NCI-H1092 (cell line): ENCODE measurements at places on chromosomes 3 and 15.

- no peak for DNase-seq
Measured at GRCh38 chr3:131349946-131350347, 31.6 kb upstream of the NUDT16 start.

DNA sequence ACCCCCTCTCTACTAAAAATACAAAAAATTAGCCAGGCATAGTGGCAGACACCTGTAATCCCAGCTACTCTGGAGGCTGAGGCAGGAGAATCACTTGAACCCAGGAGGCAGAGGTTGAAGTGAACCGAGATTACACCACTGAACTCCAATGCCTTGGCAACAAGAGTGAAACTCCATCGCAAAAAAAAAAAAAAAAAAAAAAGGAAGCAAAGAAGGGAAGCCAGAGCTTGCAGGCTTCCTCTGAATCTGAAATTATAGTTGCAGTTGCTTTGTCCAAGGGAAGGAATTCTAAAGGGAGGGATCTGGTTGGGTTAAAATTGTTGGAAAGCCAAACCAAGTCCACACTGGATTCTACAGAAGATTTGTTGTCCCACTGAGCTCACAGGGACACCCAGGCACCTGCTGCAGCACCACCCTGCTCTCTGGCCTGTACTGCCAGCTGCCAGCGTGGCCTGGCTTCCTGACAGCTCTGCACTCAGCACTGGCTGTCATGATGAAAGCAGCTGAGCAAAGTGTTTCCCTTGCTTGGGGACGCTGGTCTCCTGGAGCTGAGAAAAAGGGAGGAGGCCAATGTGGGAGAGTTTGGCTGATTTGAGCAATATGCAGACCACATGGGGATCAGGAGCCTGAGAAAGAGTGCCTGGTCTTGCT, 88.8 kb upstream of the HES1 start:
- DNase-seq: peak; percentile 83

GRCh38 chr15:25056484-25057425, 102.0 kb downstream of the SNRPN start:
- no peak for DNase-seq

DNA sequence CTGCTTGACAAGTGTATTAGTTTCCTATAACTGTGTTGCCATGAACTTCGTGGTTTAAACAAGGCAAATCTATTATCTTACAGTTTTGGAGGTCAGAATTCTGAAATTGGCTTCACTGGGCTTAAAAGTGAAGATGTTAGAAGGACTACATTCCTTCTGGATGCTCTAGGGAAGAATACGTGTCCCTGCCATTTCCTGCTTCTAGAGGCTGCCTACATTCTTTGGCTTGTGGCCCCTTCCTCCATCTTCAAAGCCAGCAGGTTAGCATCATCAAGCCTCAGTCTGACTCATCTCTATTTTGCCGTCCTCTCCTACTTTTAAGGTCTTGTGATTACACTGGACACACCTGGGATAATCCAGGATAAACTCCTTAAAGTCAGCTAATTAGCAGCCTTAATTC, 327.7 kb downstream of the SATB1 start:
- DNase-seq: no peak

- DNase-seq: no peak
Measured at GRCh38 chr3:70531063-70531657, 218.7 kb upstream of the MDFIC2 start.

GRCh38 chr15:56241374-56242105, 2.1 kb downstream of the RFX7 start:
- DNase-seq: no peak

DNA sequence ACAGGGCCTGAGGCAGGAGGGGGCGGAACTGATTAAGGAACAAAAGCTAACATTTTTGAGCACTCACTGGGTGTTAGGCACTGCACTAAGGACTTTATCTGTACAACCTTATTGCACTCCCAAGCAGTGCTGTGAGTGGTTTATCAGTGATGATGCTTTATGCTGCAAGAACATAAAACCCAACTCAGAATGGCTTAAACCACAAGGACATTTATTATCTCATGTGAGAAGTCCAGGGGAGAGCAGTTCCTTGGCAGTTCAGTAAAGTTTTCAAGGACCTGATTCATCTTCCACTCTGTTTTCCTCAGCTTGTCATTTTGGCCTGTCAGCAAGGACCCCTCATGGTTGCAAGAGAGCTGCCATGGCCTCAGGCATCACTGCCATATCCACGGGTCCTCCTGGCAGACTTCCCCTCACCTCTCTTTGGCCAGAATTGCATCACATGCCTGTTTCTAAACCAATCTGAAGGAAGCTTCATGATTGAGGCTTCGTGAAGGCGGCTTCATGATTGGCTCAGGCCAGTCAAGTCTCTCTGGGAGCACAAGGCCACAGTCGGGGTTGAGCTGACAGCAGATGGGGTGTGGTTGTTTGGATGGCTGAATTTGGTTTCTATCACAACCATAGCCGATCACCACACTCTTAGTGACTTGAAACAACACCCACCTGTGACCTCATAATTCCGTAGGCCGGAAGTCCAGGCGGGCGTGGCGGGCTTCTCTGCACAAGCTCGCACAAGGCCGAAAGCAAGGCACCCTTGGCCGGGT, 15.8 kb downstream of the EFCC1 start:
- no peak for DNase-seq

GRCh38 chr15:64001148-64001547, 45.1 kb downstream of the DAPK2 start:
- DNase-seq: no peak

DNA sequence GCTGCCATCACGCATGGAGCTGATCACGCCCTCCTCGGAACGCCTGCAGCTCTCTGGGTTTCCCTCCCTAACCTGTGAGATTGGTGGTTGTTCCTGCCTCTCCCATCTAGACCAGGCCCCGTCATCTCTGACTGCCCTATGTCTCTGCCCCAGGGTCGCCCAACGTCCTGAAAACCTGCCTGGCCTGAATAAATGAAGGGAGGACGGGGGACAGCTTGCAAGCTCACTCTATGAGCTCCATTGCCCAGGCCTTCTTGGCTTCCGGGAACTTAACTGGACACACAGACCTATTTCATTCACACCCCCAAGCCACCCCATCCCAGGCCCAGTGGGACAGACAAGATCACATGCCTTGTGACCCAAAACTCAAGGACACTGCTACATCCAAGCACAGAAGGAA, 274.2 kb downstream of the XXYLT1 start:
- DNase-seq: no peak

- no peak for DNase-seq
Measured at GRCh38 chr3:50673931-50674330, 796 bp upstream of the DOCK3 start.

DNA sequence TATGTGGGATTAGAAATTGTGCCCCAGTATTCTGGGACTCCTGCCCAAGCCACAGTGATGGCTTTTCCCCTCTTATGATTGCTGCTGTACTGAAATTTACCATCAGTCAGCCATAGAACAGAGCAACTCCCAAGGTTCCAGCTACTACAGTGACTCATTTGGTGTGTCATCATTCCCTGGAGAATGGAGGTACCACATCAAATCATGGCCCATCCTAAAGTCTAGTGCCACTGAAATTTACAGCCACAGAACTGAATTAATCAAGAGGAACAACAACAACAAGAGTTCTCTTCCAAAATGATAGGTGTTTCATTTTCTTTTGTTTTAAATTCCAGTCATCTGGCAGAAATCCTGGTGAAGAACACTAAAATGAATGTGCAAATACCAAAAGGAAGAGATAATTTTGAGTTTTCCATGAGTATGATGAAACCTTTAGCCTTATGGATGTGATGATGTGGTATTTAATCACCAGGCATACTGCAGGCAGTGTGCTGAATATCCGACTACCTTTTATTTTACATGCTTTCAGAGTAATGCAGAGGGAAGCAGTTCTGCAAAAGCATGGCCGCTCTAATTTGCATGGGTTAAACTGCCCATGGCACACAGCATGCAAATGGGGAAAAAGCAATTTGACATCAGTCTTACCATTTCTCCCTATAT, 75.6 kb upstream of the SLC2A2 start:
- DNase-seq: no peak

GRCh38 chr3:72953325-72953956, 43.2 kb upstream of the PPP4R2 start:
- DNase-seq: no peak

- DNase-seq: no peak
Measured at GRCh38 chr3:182533394-182533793, 259.9 kb upstream of the ATP11B start.

GRCh38 chr3:115823083-115823482, 199.8 kb downstream of the GAP43 start:
- no peak for DNase-seq

- DNase-seq: no peak
Measured at GRCh38 chr3:186280737-186281136, 81.3 kb downstream of the DGKG start.

GRCh38 chr15:22232675-22233074, 152.3 kb downstream of the OR4M2 start:
- DNase-seq: no peak

GRCh38 chr3:152380043-152380442, 111.3 kb downstream of the MBNL1 start:
- DNase-seq: no peak

DNA sequence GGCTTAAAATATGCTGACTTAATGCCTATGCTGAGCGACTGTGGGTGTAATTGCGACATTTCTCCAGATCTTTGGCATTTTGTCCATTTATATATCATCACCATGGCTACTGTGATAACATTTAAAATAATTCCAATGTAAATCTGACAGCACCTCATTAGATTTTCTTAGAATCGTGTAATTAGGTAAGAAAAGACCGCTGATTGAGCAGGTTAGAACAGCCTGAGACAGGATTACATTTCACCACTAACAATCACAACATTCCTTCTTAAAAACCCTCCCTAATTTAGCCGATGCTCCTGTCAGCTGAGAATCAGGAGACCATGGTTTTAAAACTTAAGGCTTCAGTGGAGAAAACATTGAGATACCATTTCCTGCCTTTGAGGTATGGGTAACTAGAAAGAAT, 455.3 kb upstream of the PDZRN3 start:
- no peak for DNase-seq

DNA sequence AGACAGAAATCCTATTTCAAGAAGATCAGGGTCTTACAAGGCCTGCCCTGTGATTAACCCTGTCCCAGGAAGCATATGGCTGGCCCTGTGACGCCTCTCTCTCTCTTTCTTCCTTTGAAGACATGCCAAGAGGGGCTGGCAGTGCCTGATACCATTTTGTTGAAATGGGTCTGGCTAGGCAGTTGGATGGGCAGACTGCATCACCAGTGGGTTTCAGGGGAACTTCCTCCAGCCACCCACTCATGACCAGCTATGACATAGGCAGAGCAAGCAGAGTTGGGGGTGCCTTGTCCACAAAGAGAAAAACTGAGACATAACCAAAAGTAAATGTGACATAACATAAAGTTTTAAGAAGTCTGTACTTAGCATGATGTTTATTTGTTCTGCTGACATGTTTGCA, 31.4 kb upstream of the MANF start:
- no peak for DNase-seq

DNA sequence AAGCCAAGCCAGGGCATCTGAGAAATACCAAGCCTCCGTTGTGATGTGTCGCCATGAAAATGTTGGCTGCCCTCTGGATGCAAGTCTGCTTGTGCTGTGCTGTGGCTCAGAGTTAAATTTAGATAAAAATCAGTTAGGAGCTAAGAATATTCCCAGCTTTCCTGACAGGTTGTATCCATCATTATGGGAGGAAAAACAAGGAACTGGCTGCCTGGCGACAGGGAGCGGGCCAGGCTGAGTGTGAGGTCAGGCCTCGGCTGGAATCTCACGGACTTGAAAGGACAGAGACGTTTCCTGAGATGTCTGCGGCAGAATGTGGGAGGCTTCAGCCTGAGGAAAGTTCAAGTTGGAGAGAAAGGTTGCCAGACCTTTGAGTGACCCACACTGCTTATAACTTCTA, 213.8 kb downstream of the THSD4 start:
- no peak for DNase-seq

DNA sequence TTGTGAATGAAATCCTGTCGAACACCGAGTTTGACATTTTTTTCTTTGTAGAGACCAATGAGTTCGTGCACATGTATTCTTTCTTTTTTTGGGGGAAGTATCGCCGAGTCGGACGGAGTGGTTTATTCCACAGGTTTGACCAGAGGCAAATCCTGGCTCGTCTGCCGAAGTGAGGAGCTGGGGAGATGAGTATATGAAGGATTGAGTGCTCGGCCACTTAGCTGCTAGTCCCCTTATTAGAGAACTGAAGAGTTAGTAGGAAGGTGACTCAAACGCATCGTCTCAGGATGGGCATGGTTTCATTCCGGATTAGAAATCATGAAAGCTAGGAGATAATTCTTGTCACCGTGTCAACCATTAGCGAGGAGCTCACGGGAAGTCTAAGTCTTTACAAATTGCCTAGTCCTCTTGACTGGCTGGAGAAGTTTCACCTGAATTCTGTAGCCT, 154.7 kb upstream of the GOLIM4 start:
- DNase-seq: no peak

DNA sequence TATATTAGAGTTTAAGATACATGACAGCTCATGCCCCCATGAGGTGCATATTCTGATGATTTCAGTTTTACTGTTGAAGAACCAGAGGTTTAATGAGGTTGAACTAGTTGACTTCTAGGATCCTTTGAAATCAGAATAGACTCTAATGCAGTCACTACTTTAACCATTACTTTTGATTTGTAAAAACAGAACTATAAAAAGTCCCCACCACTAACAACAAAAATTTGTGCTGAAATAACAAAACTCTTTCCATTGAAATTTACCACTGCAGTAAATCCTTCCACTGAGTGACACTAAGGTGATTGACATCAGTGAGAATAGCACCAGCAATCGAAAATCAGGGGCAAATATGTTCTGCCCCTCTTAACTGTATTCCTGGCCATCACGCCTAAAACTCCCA, 214.1 kb downstream of the SHQ1 start:
- DNase-seq: no peak

DNA sequence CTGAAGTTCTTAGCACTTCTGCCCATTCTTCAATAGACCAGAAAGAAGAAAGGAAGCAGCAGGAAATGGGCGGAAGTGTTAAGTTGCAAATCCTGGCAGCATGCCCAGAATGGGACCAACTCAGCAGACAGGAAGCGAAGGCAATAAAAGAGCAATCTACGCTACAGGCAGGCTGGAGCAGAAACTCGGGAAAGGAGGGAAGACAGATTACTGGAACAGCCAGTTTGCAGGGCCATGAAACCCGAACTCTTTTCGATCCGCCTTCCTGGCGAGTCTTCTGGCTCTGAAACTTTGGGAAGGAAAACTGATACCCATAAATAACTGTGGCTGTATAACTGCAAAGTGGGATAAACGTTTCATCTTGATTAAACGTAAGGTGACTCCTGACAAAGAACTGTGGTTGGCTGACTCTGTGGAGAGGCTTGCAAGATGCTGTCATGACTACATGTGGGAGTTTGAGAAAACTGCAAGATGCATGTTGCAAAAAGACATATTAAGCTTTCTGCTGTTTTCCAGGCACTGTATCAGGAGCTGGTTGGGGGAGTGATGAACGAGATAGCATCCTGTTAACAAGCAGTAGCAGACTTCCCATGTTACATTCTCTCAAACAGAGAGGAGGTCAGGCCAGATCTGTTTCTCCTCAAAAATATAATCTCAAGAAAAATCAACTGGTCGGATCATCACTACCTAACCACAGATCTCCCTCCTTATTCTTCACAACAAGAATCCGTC, 67.8 kb downstream of the FMN1 start:
- peak; percentile 60 for DNase-seq

GRCh38 chr15:60052796-60053195, 48.7 kb downstream of the FOXB1 start:
- no peak for DNase-seq

GRCh38 chr3:99211309-99211708, 309.8 kb upstream of the DCBLD2 start:
- DNase-seq: no peak
